ENCODE measurements at places on chromosomes 1 and 21.

GRCh38 chr1:225735252-225736149, 42.1 kb upstream of the SRP9 start:
- no peak for DNase-seq

DNA sequence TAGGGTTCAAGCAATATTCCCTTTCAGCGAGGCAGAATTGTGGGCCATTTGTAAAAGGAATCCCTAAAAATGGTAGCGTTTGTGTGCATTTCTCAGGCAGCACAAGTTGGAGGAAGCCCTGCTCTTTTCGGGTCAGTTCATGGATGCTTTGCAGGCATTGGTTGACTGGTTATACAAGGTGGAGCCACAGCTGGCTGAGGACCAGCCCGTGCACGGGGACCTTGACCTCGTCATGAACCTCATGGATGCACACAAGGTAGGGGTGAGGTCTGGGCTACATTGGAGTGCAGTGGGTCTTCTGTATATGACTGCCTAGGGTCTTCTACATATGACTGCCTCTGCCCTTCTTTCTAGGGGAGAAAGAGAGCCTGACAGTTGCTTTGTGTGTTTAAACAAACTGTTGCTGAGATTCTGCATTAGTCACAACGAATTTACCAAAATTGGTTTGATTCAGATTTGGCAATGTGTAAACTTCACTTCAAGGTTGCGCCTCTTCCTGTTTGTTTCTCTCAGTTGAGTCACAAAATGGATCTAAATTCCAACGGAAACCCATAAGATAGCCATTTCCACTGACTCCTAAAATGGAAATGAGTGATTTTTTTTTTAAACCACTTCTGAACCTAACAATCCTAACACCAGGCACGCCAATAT, 40.4 kb upstream of the BMP8A start:
- DNase-seq: no peak

DNA sequence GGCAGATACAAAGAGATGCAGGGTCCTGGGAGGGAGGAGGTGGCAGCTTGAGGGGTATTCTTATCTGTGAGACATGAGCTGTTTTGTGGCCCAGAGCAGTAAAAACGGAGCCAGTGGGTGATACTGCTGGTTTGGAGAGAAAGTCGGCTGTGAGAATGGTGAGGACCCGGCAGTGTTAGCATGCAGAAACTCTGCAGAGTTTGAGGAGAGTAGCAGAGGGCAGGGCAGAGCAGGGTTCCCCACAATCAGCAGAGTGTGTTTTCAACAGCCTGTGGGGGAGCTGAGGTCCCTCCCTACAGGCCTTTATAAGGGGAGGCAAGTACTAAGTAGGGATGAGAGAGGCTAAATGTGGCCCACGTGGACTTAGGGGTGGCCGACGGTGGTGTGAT, 423 bp downstream of the SLAMF8 start:
- DNase-seq: no peak

GRCh38 chr1:89037186-89037585, 14.5 kb upstream of the GBP3 start:
- DNase-seq: no peak

- DNase-seq: no peak
These were observed 50.7 kb downstream of the JAK1 start for GRCh38 chr1:64915381-64916274.

DNA sequence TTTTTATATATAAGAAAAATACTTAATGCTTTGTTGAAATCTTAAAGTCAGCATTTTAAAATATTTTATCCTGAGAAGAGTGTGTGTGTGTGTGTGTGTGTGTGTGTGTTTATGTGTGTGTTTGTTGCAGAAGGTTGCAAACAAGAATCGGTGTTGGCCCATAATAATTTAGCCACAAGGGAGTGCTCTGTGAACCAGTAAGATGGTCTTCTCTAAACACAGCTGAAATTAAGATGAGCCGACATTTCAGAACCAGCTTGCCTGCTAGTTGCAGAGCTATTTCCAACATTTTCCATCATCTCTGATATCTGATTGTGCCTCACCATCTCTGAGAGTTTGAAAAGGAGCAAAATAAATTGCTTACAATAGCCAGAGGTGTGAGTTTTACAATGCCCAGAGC, 158.8 kb upstream of the SGIP1 start:
- no peak for DNase-seq

DNA sequence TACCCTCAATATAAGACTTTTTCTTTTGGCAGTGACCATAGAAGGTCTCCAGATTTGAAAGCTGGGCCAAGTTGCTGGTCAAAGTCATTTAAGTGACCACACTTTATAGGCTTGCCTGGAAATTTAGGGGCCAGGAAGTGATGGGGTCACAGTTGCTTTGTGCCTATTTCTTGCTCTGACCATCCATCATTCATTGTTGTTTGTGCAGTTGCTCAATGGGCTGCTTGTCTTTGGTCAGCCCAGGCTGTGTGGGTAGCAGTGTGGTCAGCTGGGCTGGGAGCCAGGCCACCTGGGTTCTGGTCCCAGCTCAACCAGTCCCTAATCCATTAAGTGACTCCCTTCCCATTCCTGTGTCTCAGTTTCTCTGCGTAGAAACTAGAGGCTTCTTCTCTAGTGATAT, 2.1 kb upstream of the OTUD7B start:
- DNase-seq: no peak

DNA sequence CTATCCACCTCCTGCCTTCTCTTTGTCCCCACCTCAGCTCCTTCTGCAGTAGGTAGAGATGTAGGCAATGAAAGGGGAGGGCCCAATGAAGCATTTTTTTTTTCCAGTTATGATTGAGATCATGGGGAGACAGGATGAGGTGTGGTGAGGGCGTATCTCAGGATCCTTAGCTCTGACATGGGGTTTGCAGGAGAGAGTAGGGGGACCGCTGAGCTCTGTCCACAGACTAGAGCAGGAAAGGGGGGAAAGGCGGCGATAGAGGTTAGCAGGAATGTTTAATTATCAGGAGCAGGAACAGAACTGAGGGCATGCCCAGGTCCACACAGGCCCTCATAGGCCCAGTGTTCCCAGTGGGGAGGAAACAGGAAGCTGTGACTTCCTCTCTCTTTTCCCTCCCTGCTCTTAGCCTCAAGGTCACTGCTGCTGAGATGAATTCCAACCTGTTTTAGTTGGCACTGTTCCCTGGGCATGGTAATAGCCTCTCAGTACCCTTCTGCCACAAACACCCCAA, 901 bp upstream of the RXFP4 start:
- DNase-seq: no peak

DNA sequence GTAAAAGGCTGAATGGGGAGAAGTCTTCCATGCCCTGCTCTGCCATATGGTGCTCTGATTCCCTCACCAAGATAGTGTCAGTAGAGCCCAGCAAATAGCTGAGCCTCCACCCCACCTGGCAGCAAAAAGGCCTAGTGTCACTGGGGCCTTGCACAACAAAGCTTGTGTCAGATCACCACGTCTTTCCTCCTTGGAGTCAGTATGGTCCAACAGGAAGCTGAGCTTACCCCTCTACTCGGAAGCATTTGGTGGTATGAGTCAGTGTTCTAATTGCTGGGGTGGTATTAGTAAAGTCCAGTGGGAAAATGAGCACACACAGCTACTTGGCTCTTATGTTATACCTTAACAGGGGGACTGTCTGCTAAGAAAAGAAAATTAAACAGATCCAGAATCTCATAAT, 18.7 kb upstream of the RRP15 start:
- no peak for DNase-seq

DNA sequence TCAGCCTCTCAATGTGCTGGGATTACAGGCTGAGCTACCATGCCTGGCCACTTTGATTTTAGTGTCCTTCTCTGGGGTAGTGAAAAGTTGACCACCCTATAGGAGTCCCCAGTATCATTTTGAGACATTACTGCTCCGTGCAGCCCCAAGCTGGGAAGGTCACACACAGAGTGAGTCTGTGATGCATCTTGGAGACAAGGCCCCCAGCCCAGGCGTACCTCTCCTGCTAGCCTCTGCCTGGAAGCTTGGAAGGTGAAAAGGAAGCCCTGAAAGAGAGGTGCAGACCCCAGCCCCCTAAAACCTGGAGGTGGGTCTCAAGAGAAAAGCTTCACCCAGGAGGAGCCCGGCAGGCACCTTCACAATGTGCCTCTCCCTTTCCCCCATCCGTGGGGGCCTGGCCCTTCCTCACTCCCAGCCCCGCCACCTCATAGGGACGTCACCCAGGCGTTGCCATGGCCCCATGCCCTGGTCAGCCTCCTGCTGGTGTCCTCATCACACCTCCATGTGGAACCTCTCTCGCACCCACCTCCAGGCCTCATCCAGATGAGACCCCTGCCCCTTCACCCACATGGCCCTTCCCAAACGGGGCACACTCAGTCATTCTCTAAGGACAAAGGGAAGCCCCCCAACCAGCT, 5.6 kb upstream of the ARF1 start:
- DNase-seq: no peak

DNA sequence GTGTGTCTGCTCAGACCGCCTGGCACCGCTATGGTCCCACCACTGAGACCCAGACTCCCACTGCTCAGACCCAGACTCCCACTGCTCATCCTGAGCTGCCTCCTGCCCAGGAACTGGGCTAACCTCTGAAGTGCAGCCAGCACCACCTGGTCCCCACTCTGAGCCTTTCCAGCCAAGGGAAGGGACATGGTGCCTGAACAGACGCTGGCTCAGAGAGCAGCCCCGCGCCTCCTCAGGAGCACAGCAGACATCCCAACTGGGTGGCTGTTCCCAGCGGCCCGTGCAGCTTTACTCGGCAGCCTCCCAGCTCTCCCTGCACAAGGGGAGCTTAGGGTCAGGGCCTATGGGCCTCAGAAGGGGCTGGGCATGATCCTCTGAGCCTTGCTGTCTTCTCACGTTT, 27.8 kb upstream of the CNTN2 start:
- DNase-seq: no peak

GRCh38 chr1:91283421-91283726, 121.3 kb downstream of the HFM1 start:
- DNase-seq: no peak

DNA sequence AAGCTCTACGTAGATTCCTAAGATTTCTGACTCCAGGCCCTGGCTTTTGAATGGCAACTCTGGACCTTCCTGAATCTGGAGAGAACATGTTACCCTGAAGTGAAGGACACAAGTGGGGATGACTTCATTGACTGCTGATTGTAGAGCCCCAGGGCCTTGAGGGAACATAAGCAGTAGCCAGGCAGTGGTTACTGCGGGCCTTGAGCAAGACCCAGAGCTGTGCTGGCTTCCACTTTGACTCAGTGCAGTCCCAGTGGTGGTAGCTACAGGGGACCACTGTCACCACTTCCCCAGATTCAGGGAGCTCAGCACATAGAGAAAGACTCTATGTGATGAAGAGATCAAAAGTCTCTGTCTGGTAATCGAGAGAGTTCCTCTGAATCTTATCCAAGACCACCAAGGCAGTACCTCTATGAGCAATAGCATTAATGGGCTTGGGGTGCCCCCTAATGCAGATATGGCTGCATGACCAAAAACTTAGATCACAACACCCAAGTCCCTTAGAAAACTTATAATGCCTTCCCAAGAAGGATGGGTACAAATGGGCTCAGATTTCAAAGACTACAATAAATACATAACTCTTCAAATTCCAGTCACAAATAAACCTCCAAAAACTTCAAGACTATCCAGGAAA, 1278.3 kb downstream of the AMY1C start:
- no peak for DNase-seq

DNA sequence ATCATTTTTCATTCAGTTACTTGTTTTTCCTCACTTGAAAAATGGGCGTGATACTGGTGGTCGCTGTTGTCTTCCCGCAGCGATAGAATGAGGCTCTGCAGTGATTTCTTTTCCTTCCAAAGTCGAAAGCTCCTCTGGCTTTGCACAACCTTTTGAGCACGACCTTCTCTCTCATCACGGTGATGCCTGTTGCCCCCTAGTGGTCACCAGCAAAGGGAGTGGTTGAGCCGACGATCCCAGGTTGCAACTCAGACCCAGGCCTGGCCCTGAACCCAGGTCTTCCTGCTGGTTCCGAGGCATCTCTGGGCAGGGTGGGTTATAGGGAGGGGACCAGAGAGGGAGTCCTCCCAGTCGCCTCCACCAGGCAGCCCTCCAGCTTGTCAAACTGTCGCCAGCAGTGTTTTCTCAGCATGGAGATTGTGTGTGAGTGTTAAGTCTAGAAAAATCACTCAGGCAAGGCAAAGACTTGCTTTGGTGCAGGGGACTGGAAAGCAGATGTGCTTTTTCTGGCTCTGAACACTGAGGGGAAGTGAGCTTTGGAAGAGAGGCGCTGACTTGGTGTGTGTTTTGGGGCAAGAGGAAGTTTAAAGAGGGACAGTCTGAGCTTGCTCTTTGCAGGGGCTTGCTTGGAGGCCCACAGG, 285.3 kb downstream of the CAMTA1 start:
- DNase-seq: peak; percentile 7

- DNase-seq: no peak
These were observed 138.5 kb downstream of the CLIC6 start for GRCh38 chr21:34807146-34807880.

GRCh38 chr1:59514061-59514909, 217.4 kb downstream of the FGGY start:
- no peak for DNase-seq

DNA sequence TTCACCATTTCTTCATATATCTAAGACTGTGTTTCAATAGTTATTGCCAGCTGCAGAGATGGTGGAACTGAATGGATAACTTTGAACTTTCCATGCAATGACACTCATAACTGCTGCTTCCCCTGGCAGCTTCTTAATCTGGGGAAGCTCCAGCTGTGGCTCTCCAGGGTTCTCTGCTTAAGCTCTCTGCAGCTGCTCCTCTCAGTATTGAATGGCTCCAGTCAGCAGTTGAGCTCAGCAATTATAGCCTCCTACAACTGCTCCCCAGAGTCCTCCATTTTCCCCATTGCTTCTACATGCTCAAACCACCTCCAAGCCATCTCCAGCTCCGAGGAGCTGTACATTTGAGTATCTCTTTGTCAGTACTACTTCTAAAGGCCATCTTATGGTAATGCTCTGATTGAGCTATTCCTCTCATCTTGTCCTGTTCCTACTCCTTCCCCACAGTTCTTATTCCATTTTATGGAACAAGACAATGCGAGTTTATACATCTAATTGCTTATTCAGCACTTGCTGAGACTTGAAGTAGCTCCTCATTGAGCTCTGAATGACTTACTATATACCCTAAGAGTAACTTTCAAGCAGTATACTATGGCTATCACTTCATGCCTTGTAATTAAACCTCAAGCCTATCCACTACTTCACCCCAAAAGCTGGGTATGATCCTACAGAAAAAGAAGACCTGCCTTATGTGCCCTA, 362.4 kb downstream of the NEGR1 start:
- no peak for DNase-seq

DNA sequence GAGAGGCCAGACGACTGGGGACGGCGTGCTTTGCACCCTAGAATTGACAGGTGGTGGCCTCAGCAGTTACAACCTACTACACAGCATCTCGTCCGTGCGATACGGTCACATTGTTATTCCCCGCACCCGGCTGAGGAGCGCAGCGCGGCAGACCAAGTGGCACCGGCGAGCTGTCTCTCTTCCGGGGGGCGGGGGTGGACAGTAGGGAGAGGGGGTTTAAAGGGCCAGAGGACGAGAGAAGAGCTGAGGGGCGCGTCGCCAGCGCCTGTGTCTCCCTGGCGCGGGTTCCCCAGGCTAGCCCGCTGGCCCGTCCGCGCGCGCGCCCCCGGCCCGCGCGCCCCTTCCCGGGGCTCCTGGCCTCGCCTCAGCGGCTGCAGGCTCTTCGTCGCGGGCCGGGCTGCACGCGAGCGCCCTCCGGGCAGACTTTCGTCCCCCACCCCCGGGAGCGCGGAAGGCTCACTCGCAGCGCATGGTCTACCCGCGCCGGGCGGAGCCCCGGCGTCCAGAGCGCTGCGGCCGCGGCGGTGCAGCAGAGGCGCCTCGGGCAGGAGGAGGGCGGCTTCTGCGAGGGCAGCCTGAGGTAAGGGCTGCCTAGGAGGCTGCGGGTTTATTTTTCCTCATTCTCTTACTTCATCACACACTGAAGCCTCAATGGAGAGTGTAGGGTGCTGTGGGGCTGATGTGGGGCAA, at the start of gene PDE4B:
TSS of gene PDE4B (plus strand) at position 227 of the 690 bp plus-strand sequence.
- no peak for DNase-seq
